ENCODE measurements at places on chromosomes 6 and 20.

- no peak for DNase-seq
These were observed 670.2 kb downstream of the RFPL4B start for GRCh38 chr6:113017353-113017752.

- no peak for DNase-seq
These were observed 24.7 kb upstream of the MOCS1 start for GRCh38 chr6:39958947-39959346.

- DNase-seq = no peak
These were observed 234.1 kb downstream of the TMEM242 start for GRCh38 chr6:157089258-157089657.

- DNase-seq = no peak
These were observed 41.7 kb downstream of the CDK5RAP1 start for GRCh38 chr20:33359399-33360261.

GRCh38 chr6:153436351-153436750, 305.3 kb upstream of the RGS17 start:
- DNase-seq = no peak

GRCh38 chr20:55586610-55587009, 418.7 kb downstream of the CBLN4 start:
- DNase-seq = no peak

DNA sequence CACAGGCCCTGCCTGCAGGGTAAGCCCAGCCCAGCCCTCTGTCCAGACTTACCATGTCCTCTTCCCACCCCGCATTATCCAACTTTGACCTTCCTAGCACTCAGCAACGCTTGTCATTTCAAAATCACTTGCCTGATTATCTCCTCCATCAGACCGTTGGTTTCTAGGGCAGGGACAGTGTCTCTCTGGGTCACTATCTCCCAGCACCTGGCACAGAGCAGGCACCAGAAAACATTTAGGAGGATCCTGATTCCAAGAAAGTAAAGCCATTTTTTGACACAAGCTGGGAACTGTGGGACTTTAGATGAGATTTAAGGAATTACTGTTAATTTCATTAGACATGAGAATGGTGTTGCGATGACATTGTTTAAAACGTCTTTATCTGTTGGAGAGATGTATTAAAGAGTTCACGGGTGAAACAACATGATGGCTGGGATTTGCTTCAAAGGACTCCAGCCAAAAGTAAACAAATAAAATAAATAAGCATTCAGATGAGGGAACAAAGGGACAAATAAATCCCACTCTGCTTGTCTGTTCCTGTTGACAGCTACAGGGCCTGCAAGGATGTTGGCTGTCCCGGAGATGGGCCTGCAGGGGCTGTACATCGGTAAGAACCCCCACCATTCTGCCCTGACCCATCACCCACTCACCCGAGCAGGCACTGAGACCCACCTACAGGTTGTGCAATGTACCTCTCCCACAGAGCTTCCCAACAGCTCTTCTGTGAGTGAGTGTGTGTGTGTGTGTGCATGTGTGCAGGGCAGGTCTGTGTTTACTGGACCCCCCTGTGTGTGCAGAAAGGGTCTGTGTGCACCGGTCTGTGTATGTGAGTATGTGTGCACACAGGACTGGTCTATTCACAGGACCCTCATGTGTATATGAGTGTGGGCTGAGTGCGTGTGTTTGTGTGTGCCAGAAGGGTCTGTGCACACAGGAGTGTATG, 5.9 kb downstream of the HSPA12B start:
- no peak for DNase-seq

DNA sequence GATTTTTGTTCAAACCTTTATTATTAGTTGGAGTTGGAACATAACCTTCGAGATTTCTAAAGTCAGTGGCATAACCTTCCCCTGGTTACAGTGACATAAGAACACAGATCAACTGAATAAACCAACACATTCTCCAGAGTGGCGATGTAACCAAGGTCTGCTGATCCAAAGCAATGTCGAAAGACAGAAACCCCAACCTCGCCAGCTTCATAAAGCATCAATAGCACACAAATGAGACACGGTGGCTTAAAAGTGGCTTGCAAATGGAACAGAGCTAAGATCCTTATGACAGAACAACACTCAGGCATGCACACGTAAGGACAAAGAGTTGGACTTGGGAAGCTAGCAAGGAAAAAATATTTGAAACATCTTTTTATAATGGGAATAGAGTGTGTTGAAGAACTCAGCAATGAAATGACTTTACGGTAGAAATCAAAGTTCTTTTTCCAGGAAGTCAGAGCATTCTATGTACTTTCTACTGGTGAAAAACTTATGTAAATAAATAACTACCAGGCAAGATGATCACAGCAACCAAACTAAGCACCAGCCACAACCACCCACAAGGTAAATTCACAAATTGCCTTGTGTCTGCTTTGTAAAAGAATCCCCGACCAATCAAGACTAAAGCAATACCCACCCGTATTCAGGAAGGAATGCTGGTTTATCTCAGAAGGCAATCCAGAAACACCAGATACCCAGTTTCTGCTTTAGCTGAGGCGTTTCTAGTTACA, 61.0 kb upstream of the NHSL1 start:
- no peak for DNase-seq

- peak; percentile 94 for DNase-seq
These were observed 12.0 kb downstream of the XRN2 start for GRCh38 chr20:21315138-21315537.

DNA sequence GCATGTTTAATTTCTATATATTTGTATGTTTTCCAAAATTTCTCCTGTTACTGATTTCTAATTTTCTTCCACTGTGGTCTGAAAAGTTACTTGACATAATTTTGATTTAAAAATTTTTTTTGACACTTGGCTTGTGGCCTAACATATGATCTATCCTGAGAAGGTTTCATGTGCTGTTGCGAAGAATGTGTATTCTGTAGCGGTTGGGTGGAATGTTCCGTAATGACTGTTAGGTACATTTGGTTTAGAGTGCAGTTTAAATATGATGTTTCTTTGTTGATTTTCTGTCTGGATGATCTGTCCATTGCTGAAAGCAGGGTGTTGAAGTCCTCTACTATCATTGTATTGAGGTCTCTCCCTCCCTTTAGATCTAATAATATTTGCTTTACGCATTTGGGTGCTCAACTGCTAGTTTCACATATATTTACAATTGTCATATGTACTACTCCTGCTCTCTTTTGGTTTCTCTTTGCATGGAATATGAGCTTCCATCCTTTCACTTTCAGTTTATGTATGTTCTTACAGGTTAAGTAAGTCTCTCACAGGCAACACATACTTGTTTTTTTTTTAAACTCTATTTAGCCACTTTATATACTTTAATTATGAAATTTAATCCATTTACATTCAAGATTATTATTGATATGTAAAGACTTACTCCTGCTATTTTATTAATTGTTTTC, 19.5 kb upstream of the EDN1 start:
- DNase-seq = peak; percentile 72

GRCh38 chr6:113394216-113394615, 462.9 kb upstream of the MARCKS start:
- no peak for DNase-seq

DNA sequence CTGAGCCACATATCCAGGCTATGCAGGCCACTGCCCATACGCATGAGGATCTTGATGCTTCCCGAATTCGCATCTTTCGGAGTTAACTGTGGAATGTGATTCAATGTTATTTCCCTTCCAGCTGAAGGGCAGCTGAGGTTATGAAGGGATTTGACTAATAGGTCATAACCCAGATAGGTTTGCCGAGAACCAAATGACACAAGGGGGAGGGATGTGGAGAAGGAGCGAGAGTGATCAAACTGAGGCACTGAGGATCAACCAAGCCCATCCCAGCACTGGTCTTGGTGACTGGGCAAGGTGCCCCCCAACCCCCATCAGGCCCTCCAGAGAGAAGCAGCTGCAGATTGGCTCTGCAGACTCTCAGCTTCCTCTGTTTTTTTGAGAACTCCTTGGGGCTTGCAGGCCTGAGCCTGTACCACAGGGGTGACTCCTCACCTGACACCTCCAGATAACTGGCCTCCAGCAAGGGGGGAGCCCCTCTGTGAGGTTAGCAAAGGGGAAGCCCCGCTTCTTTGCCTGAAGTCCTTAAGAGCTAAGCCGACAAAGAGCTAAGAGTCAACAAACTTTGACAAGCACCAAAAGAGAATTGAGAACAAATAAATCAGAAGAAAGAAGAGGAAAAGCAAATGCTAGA, 185.9 kb downstream of the PDE7B start:
- DNase-seq = no peak

DNA sequence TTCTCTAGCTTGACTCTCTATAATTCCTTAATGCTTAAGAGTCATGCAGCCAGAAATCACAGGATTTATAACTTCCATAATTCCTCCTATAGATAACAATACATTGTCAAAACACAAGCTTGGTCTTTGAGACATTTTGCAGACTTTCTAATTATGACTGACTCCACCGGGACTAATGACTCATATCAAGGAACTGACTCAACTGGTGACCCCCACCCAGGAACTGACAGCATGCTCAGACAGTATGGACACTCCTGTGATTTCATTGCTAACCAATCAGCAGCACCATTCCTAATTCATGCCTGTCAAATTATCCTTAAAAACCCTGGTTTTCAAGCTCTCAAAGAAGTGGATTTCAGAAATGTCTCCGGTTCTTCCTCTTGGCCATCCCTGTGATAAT, 670.5 kb upstream of the IMPG1 start:
- DNase-seq = no peak

DNA sequence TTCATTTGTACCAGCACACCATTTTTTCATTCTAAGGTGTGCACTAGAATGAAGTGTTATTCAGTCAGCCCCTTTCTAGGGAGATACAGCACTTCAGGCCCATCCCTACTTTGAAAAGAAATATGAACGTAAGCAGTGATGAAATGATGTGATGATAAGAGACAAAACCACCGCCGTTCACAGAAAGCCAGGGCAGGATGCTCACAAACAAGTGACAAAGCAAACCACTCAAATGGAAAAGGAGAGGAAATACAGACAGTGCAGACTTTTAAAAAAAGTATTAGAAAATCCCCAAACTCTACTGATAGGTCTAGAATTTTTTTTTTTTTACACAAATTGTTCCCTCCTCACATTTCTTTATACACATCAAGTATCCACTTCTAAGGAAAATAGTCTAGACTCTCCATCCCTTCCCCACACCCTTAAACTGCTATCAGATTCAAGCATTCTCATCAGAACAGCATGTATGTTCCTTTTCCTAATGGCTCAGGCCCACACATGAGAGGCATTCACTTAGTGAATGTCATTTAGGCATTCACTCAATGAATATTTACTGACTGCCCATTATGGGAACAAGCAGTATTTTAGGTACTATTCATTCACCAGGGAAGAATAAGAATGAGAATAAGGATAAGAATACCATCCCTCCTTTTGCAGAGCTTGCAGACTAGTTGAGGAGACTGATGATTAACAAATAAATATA, 243.5 kb downstream of the GMPR start:
- no peak for DNase-seq

- no peak for DNase-seq
These were observed 41.1 kb upstream of the BMP6 start for GRCh38 chr6:7684843-7685242.

GRCh38 chr6:5782783-5783547, 223.8 kb downstream of the NRN1 start:
- no peak for DNase-seq

DNA sequence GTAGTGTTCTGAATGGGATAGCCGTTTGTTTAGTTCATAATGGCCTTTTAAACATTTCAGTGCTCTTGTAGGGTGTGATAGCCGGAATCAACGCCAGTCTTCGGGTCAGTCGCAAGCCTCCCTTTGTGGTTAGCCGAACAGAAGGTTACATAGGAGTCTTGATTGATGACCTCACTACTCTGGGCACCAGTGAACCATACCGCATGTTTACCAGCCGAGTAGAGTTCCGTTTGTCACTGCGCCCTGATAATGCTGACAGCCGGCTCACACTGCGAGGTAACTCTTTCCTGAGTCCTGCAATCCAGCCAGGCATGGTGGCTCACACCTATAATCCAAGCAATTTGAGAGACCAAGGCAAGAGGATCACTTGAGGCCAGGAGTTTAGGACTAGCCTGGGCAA, 20.4 kb downstream of the MTO1 start:
- DNase-seq = no peak

Measured in suppressor macrophage treated with lipopolysaccharide for 4 hours (primary cell).